ENCODE measurements at places on chromosomes 1 and 21.

DNA sequence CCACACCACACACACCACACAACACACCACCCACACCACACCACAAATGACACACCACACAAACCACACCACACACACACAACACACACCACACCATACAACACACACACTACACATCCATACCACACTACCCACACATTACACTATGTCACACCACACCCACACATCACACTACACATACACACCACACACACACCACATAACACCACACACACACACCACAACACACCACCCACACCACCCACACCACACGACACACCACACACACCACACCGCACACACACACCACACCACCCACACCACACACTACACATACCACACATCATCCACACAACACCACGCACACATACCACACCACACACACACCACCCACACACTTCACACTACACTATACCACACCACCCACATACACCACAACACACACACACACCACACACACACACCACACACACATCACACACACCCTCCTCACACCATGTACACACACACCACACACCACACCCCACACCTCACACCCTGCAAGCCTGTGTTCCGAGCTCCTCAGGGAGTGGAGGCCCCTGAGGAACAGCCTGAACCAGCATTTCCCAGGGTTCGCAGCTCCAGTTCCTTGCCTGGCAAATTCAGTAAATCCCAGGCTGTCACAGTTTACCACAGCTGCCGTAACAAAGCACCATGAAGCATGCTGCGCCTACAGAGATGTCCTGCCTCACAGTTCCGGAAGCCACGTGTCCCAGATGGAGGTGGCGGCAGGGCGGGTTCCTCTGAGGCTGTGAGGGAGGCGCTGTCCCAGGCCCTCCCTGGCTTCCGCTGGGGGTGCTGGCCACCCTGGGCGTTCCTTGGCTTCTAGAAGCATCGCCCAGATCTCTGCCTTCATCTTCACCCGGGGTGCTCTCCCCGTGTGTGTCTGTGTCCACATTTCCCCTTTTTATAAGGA is 69.8 kb upstream of the ATP5PO start:
- DNase-seq: no peak

- DNase-seq: no peak
Observed at GRCh38 chr1:152926091-152926490, 17.7 kb downstream of the IVL start.

GRCh38 chr1:51675177-51675780 is 58.4 kb downstream of the OSBPL9 start:
- DNase-seq: no peak

GRCh38 chr21:16407403-16408240 is 677.8 kb downstream of the USP25 start:
- DNase-seq: no peak

- no peak for DNase-seq
Observed at GRCh38 chr1:30312226-30312625, 411.2 kb downstream of the MATN1 start.

DNA sequence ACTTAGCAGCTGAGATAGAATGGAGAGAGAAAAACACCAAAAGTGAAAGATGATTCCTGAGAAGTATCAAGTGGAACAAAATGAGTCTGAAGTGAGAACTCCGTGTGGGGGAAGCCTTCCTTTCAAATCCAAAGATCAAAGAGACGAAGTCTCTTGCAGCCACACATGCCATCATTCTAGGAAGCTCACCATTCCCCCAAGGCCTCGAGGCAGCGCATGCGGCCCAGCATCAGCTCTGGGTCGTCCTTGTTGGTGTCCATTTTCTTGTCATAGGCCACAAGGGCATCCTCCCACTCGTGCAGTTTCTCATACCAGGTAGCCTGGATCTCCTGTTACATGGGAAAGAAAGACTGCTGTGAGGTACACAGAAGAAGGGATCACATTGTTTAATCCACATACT is 32.2 kb upstream of the ANGPTL7 start:
- no peak for DNase-seq

DNA sequence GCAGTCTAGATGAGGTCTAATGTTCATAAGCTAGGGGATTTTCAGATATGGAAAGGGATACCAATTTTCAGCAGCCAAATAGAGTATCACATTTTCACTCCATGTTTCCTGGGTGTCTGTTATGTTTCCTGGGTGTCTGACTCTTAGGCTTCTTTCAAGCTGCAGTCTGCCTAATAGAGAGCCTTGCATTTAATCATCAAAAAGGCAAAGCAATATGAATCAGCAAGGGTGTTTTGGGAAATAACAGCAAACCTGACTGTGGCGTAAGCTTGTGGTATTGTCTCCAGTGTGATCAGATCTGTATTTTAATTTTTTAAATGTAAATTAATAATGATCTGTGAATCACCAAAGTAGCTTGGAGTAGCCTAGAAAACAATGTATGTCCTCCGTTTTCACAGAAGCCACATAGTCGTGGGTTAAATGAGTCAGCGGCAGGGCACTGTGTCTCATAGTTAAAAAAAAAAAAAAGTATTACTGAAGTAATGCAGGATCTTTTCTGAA is 10.4 kb downstream of the LGALS8 start:
- no peak for DNase-seq

DNA sequence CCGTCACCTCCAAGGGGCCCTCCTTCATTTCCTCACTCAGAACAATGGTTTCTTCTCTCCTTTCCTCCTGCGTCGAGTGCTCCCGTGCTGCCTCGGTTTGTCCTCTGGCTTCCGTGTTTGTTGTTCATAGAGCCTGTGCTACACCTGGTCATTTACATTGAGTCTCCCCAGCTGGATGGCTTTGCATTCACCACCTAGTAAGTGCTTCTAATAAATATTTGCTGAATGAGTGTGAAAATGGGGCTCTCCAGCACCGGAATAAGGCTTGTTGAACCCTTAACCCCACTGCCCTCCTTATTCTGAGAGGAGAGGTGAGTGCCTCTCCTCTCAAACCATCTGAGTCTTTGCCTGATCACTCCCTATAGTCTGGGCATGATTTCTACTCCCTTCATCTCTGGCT is 104.9 kb downstream of the CNIH3 start:
- no peak for DNase-seq

DNA sequence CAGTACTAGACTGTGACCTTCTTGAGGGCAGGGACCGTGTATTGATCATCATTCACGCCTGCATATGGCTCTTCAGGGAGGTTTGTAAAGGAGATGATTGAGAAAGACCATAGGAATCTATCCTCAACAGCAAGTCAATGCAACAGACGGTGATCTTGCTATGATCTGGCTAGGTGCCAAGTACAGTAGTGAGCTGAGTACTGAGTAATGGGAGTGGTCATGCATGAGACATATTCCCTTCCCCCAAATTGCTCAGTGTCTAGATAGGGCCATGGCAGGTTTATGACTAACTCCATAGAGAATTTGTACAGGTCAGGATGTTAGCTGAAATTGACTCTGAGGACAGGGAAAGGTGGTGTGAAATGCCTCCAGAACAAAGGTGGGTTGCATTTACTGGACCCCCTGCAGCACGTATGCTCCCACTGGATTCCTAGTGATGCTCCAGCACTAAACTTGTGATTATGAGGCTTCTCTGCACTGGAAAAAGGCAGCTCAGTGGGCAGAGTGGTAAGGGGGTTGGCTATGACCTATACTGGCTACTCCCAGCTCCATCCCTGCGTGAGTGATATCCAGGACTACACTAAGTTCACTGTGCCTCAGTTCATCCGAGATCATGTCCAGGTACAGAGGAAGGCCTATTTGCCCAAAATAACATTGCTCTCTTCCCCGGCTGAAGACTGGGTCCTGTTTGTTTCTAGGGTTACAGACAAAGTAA is 37.2 kb downstream of the KCNJ6 start:
- DNase-seq: no peak

GRCh38 chr1:198699167-198700015 is 60.6 kb downstream of the PTPRC start:
- DNase-seq: no peak

- DNase-seq: no peak
Observed at GRCh38 chr1:28437924-28438699, 67.7 kb upstream of the RCC1 start.

DNA sequence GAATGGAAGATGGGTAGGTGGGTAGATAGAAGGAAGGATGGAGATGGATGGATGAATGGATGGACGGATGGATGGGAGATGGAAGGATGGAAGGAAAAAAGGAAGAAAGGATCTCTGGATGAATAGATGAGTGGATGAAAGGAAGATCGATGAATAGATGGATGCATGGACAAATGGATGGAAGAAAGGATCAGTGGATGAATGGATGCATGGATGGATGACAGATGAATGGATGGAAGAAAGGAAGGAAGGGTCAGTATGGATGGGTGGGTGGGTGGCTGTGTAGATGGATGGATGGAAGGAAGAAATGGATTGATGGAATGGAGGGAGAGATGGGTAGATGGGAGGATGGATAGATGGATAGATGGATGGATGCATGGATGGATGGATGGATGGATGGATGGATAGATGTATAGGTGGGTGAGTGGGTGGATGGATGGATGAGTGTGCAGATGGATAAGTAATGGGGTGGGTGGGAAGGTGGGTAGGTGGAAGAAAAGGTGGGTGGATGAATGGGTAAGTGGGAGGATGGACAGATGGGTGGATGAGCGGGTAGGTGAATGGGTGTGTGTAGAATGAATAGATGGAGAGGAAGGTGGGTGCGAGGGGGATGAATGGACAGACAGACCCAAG is 14.6 kb downstream of the KIF17 start:
- DNase-seq: no peak

GRCh38 chr1:26278724-26279455 is 996 bp upstream of the SH3BGRL3 start:
- DNase-seq: no peak

DNA sequence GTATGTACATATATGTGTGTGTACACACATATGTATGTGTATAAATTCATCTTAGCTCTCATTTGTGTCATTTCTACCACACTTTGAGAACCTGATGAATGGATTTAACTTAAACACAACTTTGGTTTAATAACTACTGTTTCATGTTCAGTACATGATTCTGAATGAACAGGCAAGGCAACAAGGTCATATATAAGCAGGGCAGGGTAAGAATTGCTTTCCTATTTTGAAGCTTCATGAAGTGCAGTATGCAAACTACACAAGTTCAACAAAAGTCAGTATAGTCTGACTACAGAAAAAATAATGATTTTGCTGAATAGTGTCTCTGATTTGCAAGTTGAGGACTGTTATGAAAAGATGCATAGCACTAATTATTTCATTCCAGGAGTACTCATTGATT is 127.6 kb downstream of the KCNK2 start:
- no peak for DNase-seq

- DNase-seq: no peak
Observed at GRCh38 chr1:67552336-67552759, 122.1 kb upstream of the SERBP1 start.

- no peak for DNase-seq
Observed at GRCh38 chr1:156080241-156080862, 1.9 kb downstream of the MEX3A start.

GRCh38 chr1:15429701-15430149 is 8.5 kb upstream of the CTRC start:
- no peak for DNase-seq

DNA sequence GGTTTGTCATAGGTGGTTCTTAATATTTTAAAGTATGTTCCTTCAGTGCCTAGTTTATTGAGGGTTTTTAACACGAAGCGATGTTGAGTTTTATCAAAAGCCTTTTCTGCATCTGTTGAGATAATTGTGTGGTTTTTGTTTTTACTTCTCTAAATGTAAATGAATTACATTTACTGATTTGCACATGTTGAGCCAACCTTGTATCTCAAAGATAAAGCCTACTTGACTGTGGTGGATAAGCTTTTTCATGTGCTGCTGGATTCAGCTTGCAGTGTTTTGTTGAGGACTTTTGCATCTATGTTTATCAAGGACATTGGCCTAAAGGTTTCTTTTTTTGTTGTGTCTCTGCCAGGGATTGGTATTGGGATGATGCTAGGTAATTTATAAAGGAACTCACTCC is 142.5 kb downstream of the PRDM2 start:
- no peak for DNase-seq

DNA sequence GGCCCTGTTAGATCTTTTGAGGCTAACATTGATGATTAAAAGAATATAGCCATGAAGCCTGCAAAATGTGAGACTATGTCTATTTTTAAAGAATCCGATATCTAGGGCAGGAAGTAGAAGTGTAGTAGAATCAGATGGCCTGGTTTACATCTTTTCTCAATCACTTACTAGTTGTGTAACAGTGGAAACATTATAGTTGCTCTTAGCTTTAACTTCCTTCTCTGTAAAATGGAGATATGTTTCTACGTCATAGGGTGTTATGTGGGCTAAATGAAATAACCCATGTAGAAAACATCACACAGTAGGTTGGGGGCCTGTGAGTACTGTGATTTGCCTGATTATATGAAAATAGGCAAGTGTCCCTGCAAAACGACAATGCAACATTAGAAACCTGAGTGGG is 4.4 kb upstream of the IGFN1 start:
- no peak for DNase-seq

DNA sequence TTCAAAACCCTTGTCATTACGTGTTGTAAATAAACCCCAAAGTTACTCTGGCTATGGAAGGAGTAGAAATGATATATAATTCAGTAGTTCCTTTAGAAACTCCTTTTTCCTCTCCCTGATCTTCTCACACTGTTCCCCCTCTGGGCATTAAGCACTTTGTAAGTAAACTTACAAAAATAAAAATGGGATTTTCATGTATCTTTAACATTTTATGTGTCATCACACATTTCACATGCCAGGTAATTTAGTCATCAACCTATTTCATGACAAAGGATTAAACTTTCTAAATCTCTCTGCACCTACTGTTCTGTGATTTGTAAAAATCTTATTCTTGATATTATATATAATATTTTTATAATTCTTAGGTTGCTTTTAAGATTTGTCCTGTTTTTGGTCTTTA is 176.9 kb downstream of the NEK7 start:
- DNase-seq: no peak

Measured in stimulated activated CD8-positive, alpha-beta memory T cell treated with anti-CD3 and anti-CD28 coated beads, Interleukin-7, amount 100 ng/mL, for 24 hours (primary cell).